NCI-H1048 (cell line): ENCODE measurements at places on chromosomes 5 and 9.

DNA sequence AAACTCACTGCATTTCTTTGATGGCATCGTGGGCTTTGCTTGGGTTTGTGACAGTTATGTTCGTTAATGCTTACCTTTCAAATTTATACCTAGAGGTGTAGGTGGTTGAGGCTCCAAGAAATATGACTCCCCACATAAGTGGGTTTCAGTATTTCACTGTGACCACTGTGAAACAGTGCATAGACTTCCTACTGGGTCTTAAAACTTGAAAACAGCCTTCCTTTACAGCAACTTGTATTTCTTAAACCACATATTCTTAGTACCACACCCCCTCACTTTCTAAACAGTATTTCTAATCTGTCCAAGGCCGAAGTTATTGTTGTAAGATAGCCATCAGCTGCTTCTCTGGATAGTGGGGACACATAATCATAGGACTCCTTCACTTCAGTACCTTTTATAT, 48.3 kb downstream of the TMEFF1 start:
- DNase-seq, result no peak

DNA sequence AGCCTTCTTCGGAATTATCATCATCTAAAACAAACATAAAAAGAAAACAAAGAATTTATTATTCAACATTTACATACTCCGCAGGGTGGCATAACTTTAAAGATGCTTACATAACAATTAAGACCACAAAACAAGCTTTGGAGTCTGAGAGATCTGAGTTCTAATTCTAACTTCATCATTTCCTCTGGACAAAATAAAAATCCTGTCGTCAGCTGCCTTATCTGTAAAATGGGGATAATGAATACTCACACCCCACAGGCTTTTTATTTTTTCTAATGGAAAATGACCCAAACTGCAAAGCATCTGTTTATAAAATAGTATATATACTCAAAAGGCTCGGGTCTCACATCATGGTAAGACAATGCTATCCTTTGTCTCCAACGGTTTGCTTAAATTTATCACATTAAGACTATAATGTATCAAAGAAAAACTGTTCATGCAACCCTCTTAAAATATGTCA, 4.3 kb downstream of the ARRDC3 start:
- DNase-seq, result no peak

GRCh38 chr5:169153405-169153804, 147.5 kb downstream of the SLIT3 start:
- no peak for DNase-seq

GRCh38 chr9:125183561-125183960, 6.0 kb downstream of the PPP6C start:
- no peak for DNase-seq

GRCh38 chr5:170408226-170408625, 19.1 kb upstream of the KCNMB1 start:
- DNase-seq, result peak; percentile 64
